Astrocyte (in vitro differentiated cells and primary cell): ENCODE measurements at places on chromosomes 6 and 20. TPM values are rescaled to one million over a fixed set of nuclear protein-coding genes. Genes with fewer than 3 reads are reported as not detected.

DNA sequence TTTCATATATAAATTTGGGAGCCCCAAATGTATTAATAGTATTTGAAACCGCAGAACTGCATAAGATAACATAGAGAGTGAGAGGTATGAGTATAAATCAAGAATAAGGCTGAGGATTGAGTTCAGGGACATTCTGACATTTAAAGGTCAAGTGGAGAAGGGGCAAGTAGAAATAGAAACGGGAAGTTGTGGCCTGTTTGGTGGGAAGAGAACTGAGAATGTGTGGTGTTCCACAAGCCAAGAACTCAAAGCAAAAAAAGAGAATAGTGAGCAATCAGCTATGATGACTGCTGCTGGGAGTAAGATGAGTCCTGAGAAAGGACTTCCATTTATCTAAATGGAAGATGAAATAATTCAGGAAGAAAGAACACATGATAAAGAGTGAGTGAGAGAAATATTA is 418.4 kb downstream of the CD109 start:
- no peak for DNase-seq

GRCh38 chr6:107488875-107489635 is 862 bp upstream of the SOBP start:
- DNase-seq: no peak

DNA sequence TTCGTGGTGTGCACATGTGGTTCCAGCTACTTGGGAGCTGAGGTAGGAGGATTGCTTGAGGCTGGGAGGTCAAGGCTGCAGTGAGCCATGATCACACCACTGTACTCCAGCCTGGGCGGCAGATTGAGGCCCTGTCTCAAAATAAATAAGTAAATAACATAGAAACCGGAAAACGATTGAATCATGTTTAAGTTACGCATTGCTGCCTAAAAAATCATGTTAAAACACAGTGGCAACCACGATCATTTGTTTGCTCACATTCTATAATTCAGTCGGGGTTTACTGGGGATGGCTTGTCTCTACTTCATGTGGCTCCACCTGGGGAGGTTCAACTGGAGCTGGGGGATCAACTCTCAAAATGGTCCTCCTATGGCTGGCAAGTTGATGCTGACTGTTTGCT is 8.2 kb upstream of the CDKN1A start:
- DNase-seq: no peak

- DNase-seq: no peak
Observed at GRCh38 chr20:47710665-47711045, 74.6 kb downstream of the SULF2 start.

GRCh38 chr6:116192786-116193185 is 61.1 kb downstream of the TSPYL4 start:
- peak; percentile 27 for DNase-seq

GRCh38 chr6:154488248-154488593 is 22.3 kb downstream of the CNKSR3 start:
- DNase-seq: peak; percentile 39

- DNase-seq: peak; percentile 75
Observed at GRCh38 chr20:325045-325888, at the start of gene SOX12. SOX12 (plus strand) TSS chr20:325552; CDS start chr20:325925, 373 bp downstream.

DNA sequence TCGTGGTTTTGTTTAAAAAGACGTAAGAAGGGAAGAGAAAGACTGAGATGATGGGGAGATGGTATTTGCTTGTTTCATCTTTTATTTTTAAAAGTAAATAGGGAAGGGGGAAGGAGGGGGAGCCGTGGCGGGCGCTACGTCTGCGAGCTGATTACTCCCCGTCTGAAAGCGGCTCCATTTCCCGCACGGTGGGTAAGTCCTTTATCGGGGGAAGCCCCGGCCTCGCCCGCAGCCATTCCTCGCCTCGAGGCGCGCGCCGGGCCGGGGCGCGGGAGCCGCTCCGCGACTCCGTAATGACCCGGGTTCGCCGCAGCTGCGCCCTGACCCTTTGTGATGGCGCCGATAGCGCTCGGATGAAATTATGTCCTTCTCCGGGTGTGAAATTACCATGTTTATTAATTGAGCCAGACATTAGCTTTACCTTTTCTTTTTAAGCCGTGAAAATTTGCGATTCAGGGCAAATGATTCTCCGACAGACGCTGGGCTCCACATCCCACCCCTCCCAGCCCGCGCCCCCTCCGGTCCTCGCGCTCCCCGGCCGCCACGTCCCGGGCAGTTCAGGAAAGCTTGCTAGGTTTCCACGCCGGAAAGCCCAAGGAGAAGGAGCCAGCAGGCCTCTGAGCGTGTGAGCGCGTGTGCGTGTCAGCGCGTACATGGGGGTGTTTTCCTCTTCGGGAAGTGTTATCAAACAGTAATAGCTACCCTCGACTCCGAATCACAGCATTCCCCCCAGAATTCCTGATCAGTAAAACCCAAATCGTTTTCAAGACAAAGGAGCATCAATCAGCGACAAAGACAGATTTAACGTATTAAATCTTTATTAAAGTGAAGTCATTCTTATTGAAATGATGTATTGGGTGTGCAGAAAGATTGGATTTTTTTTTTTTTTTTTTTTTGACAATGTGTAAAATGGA is 30.0 kb downstream of the TFAP2A start:
- DNase-seq: no peak

DNA sequence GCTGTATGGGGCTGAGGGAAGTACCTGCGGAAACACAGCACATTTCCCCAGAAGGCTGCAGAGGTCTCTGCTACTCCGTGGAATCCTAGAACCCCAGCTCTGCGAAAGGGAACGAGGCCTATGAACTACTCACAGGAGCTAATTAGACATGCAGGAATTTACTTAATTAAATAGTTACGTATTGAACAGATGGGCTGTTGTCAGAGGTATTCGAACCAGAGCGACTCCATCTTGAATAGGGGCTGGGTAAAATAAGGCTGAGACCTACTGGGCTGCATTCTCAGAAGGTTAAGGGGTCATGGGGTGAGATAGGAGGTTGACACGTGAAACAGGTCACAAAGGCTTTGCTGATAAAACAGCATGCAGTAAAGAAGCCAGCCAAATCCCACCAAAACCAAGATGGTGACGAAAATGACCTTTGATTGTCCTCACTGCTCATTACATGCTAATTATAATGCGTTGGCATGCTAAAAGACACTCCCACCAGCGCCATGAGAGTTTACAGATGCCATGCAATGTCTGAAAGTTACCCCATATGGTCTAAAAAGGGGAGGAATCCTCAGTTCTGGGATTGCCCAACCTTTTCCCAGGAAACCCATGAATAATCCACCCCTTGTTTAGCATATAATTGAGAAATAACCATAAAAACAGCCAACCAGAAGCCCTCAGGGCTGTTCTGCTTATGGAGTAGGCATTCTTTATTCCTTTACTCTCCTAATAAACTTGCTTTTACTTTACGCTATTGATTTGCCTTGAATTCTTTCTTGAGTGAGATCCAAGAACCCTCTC is 14.7 kb upstream of the SSTR4 start:
- no peak for DNase-seq

DNA sequence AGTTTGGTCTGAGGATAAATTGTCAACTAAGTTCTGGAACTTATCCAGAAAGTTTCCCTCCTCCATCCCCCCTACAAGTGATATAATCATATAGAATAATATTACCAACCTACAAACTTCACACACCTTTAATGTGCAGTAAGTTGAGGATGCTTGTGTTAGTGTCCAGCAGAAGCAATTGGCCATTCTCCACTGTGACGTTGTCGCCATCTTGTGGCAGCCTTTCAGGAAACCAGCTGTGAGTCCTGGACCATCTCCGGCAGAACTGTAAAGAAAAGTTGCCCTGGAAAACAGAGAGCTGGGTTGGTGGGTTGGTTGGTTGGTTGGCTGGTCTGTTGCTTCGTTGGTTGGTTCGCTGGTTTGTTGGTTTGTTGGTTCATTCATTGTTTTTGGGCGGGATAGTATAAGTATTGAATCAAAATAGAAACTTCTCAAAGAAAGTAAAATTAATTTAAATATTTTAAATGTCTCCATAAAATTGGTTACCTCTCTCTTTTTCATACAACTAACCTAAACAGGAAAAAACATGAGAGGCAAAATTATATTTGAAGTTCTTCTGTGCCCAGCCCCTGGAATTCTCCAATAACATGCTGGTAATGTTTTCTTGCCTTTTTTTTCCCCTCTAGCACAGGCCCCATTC is 127.5 kb downstream of the PKHD1 start:
- DNase-seq: peak; percentile 38

GRCh38 chr6:122476131-122476530 is 4.5 kb upstream of the SERINC1 start:
- DNase-seq: peak; percentile 1

DNA sequence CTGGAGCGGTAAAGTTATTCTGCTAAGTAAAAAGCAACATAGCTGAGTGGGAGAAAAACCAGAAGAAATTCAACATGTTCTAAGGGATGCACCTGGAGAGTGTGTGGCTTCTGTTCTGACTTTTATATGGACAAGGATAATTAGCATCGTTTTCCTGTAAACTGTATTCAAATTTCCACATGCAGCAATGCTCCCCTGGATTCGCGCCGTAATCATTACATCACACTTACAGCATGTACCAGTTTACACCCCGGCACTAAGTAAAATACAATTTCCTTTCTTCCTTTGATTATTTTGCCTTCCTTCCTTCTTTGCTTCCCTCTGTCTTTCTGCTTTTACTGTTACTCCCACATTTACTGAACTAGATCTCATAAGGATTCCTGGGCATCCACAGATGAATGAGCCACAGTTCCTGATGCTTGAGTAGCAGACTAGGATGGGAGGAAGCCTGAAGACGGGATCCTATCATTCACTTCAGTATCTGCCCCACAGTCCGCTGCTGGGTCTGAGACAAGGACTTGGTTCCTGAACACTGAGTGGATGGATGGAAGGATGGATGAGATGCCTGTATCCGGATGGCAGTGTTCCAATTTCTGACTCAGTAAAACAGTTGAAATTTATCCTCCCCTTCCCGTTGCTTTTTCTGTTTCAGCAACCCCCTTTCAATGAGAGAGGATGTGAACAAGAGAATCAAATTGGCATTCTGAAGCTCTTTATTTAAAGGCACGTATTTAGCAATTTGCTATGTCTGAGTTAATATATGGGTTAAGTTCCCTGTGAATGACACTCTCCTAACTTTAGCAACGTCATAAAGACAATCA is 174.6 kb downstream of the GJA10 start:
- no peak for DNase-seq

- peak; percentile 86 for DNase-seq
Observed at GRCh38 chr6:26659042-26659999, at the start of gene ZNF322. ZNF322 (minus strand) TSS chr6:26659746; CDS start chr6:26638553, 21,193 bp downstream.

- peak; percentile 2 for DNase-seq
Observed at GRCh38 chr6:141677598-141678211, 455.0 kb upstream of the GJE1 start.

- no peak for DNase-seq
Observed at GRCh38 chr6:4969609-4970285, 34.1 kb downstream of the RPP40 start.

DNA sequence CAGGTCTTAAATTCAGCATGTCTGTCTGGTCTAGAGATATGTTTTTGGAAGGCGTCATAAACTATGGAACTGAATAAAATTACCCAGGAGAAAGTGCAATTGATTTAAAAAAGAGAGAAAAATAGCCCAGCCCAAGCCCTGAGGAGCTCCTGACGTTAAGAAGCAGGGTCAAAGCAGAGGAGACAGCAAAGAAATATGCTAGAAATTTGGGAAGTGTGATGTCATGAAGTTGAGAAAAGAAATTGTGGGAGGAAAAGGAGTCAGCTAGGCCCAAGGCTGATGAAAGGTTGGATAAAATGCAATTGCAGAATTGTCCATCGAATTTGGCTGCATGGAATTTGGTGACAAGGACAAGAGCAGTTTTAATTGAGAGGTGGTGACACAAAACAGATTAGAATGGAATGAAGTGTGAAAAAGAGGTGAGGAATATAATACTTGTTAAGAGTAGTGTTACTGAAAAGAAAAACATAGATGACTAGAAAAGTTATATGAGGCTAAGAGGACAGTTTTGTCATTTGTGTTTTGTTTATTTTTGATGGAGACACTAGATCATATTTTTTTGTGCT is 381.6 kb downstream of the LAMA2 start:
- DNase-seq: peak; percentile 29

DNA sequence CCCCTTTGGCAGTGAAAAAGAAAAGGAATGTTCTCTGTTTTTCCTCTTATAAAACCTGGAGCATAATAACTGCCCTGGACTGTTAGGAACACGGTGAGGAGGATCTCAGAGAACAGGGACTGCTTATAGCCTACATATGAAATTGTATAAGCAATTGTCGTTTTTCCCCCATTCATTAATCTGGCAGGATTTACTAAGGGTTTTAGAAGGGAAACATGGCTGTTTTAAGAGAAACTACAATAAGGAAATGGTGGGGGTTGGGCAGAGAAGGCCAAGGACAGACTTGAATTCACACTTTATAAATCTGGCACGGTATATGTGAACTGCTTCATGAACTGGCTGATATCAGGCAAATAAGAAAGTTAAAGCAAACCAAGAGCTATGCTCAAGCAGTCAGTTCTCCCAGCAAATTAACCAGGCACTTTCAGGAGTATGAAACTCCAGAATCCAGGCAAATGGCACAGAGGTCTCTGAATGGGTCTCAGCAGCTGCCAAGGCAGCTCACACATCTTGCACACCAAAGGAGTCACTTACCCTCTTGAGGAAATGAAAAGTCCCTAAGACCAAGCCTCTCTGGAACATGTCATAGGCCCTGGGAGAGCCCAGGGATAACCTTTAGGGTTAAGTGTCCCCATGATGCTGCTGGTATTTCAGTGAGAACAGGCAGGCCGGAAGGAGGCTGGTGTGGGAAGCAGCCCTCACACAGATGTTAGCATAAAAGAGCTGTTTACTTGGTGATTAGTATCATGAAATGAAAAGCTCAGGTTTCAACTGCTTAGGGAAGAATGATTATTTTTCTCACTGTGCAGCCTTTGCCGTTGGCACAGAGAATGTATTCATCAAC is 260.5 kb upstream of the MARCKS start:
- DNase-seq: peak; percentile 61

GRCh38 chr6:159890201-159890600 is 587 bp upstream of the MAS1 start:
- no peak for DNase-seq

GRCh38 chr6:9467741-9468140 is 947.1 kb downstream of the TFAP2A start:
- DNase-seq: peak; percentile 44

GRCh38 chr20:834151-834746 is 734 bp downstream of the FAM110A start:
- no peak for DNase-seq

- no peak for DNase-seq
Observed at GRCh38 chr20:43922614-43923013, 8.0 kb downstream of the TOX2 start.

DNA sequence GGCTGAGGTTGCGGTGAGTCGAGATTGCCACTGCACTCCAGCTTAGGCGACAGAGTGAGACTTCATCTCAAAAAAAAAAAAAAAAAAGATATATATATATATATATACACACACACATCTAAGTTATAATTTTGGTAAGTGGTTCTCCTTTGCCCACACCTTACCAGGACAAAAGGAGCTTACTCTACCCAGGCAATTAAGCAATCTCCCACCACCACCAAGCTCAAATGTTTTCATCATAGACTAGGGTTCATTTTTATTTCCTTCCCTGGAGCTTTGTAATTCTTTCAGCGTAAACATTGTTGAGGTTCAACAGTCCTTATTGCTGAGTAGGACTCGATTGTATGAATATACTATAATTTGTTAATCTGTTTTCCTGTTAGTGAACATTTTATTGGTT is 23.5 kb downstream of the AMD1 start:
- no peak for DNase-seq

The ZNF391 gene
- total RNA-seq: 6.0 and 7.2 TPM in 2 replicates

The LST1 gene
- not detected in 2 replicates for total RNA-seq

The TP53TG5 gene
- not detected in 2 replicates for total RNA-seq

The CDSN gene
- 0.22 and 0.27 TPM in 2 replicates for total RNA-seq

The SLC22A16 gene
- not detected in 2 replicates for total RNA-seq

The TMC2 gene
- total RNA-seq: not detected in 2 replicates

The ESR1 gene
- 0.05 TPM in 2 replicates for total RNA-seq

The KCNK17 gene
- not detected in 2 replicates for total RNA-seq

The EEF1A1 gene
- total RNA-seq: 7,239 and 8,216 TPM in 2 replicates

The NKAPL gene
- not detected in 2 replicates for total RNA-seq

The RPS6KA2 gene
- total RNA-seq: 33.5 and 38.8 TPM in 2 replicates

The NT5E gene
- 76.1 and 77.4 TPM in 2 replicates for total RNA-seq
